ENCODE measurements at places on chromosomes 7 and 10. TPM values are rescaled to one million over a fixed set of nuclear protein-coding genes. Genes with fewer than 3 reads are reported as not detected.

- no peak for DNase-seq
Measured at GRCh38 chr7:131124001-131124629, 203.6 kb upstream of the MKLN1 start.

DNA sequence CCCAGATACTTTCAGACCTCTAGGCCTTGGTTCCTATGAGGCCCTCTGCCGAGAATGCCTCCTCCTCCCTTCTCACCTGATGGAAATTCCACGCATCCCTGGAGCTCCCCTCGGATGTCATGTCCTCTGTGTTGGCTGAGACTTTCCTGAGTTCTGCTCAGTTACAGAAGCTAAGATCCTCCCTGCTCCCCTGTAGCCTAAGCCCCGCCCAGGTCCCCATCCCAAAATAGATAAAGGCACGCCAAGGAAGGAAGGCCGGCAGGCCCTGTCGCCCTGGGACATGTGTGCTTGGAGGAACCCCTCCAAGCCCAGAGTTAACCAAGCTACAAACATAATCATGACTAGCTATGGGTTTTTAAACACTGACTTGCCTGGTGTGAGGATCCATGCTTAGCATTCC lies 123.5 kb downstream of the SORBS1 start:
- no peak for DNase-seq

GRCh38 chr7:72444026-72444776 lies 32.1 kb upstream of the CALN1 start:
- DNase-seq: no peak

- no peak for DNase-seq
Measured at GRCh38 chr7:100098913-100099312, 2.3 kb downstream of the MCM7 start.

DNA sequence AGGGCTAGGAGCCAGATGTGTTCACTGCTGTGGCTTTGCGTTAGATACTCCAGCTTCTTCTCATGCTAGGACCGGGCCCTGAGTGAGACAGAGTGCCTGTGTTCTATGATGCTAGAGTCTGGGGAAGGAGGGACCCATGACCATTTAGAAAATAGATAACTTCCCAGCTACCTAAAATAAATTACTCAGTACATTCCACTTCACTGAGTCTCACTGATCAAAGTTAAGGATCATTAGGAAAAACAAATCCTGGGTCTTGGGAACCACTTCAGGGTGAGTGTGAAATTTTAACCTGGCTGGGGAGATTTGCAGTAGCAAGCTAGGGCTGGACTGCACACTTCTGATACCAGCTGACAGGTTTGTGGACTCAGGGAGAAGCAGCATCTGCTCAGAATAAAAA lies 138.1 kb downstream of the EMX2 start:
- no peak for DNase-seq

GRCh38 chr7:85770332-85770731 lies 583.5 kb upstream of the SEMA3D start:
- no peak for DNase-seq

Gene SPDYE9
- total RNA-seq: not detected

Gene OR2AE1
- total RNA-seq: not detected

DNA sequence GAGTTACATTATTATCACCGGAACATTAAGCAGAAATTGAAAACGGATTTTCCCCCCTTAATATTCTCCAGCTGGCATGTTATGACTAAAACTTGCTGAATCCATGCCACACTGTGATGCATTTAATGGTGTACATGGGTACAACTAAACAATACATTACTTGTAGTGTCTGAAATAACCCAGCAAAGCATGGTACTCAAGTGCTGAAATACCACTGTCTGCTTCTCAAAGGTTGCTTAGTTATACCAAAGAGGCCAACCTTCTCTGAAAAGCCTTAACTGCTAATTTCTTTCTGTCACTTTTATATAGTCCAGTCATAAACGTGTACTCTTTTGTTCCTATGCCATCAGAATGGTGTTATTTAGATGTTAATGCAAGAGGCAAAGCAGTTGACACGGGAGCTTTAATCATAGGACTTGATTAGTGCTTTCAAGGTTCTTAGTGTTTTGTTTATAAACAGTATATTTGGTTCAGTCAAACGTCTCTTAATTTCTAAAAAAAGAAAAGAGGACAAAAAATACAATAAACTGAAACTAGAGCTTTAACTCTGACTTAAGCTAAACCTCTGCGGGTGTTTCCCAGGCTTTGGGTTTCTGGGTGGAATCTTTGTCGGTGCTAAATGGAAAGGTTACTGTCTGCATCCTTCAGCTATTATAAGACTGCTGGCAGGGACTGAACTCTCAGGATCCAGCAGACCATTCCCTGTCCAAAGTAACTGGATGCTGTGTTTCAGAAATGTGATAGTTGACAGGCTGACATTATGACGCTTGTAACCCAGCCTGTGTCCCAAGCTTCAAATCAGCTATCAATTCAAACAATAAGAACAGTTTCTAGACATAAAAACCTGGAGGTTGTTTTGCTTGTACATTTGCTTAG lies 202.6 kb downstream of the PPP1R3A start:
- DNase-seq: no peak

GRCh38 chr7:96718107-96719003 lies 8.7 kb upstream of the SEM1 start:
- DNase-seq: no peak

Gene SCRN1
- 79.4 TPM for total RNA-seq

Gene BAIAP2L1
- total RNA-seq: 2.1 TPM

DNA sequence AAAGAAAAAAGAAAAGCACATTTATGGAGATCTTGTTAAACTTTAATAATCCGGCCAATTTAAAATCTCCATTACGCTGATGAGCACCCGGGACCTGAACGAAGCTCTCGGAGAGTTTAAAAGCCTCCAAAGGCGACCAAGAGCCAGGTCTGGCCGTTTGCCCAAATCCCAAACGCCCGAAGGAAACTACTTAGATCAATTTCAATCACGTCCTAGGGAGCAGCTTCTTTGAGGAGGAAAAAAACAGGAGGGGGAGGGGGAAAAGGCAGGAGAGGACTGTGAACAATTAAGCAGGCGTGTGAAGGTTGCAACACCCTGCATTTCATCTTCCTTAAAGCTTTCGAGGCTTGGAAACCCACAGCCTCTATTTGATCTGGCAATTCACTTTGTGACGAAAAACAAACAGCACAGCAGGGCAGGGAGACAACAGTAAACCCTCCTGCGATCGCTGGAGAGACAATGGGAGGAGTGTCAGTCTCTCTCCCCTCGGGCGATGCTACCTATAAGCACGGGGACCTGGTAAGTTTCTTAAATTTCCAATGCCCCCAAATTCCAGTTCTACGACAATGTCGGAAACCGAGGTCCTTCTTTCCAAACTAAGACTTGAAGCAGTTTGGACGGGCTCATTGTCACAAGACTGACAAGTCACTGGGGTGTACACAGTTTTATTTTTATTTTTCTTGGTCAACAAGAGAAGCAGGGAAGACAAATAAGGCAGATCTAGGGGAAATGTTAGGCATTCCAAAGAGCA lies 1.2 kb downstream of the KLF6 start:
- no peak for DNase-seq

DNA sequence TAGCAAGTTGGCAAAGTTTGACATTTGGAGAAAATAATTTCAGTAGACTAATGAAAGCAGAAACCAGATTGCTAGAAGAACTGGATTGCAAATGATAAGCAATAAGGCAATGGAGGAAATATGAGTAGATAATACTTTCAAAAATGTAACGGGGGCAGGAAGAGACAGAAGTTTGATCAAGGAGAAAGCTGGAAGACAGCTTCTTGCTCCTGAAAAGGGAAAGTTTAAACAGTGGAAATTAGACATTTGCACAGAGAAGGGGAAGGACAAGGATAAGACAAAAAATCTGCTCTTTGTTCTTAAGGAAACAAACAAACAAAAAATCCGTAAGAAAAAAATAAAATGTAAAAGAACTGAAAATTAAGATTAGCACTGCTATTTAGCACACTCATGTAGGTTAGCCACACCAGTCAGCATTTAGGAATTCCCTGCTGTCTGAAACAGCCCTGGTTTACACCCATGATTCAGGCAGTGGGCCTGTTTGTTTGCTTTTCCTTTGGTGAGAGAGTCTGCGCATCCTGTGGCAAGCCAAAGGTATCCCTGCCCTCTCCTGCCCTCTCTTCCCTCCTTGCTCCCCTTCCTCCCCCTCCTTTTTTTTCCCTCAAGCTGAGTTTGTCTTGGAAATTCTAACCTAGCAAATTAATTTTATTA lies 104.3 kb upstream of the CAV2 start:
- DNase-seq: no peak

GRCh38 chr10:66746246-66746645 lies 179.6 kb upstream of the LRRTM3 start:
- DNase-seq: no peak

DNA sequence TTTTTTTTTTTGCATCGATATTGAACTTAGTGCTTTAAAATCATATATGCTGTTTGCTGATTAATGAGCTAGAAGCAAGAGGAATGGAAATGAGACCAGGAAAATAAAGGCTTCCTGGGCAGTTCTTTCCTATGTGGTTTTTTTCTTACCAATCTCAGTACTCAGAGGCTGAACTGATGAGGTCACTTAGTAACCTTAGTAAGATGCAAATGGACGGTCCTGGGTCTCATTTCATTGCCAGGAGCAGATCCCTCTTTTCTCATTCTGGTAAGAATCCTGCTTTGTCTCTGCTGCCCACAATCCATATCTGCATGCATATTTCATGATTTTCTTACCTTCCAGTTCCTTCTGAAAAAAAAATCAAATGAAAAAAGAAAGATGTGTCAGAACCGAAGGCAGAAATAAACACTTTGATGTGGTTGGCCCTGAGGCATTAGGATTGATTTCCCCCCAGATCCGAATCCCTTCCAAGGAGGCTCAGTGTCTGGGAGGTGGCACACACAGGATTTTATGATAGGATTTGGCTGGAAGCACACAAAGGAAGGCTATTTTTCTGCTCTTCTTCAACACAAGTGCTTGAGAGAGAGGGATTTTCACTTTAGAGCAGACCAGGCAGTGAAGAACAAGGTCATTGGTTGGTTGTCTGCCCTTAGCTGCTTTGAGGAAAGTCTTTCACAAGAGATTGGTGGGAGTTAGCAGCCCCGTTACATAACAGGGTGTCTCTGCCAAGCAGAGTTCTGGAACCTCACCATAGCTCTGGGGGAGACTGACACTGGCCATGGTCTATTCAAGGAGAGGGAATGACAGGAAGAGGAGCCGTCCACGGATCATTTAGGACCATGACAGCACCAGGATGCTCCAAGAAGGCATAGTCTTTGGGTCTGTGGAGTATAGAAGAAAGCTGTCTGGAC lies 150.0 kb downstream of the CAMK1D start:
- DNase-seq: no peak

DNA sequence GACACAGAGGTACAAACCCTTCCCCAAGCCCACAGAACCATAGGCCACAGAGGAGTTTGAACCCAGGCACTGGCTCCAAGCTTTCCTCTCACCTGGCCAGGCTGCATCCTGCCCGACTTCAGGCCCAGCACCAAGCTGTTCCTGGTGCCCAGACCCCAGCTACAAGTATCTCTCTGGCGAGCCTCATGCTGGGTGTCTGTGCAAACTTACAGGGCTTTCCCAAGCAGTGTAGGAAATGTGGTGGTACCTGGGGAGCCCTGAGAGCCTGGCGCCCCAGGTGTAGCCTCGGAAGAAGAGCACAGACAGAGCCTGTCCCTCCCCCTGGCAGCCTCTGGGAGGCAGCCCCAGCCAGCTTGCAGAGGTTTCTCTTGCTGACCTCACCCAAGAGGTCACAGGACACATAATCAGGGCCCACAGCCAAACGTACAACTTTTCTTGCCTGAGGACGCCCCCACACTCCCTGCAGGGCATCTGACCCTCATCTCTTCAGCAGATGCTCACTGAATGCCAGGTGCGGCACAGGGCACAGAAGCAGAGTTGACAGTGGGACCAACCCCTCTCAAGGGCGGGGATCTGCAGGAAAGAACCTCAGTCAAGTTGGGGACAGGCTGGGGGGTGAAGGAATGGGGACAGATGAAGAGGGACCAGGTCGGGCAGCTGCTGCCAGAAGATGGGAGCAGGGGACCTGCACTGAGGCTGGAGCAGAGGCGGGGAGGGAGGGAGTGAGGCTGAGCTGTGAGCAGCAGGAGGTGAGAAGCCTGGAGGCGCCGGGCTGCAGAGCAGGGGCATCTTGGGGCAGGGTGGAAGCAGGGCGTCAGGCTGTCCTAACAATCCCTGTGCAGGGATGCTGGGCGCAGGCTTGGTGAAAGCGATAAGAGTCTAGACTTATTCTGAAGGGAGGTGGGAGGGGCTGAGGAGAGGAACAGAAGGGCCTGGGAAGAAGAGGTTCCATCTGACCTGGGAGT lies 16.3 kb upstream of the MYL7 start:
- no peak for DNase-seq

DNA sequence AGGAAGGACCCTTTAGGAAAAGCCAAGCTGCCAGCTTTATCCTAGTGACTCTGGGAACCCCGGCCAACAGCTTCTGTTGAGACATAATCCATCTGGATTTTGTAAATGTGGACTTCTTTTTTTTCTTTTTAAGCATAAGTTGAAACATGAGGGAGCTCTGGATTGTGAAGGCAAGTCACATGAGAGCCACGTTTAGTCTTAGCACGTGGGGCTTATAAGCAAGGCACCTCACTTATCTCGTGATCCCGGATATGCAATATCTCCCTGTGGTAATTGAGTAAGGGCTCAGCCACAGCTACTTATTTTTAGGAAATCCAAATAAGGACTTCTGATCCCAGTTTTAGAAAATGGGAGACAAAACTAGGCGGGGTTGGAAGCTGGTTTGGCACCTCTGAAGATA lies 111.2 kb upstream of the PTN start:
- DNase-seq: no peak

GRCh38 chr10:96706331-96706853 lies 13.9 kb downstream of the PIK3AP1 start:
- no peak for DNase-seq

- DNase-seq: no peak
Measured at GRCh38 chr10:14486777-14487487, 156.2 kb upstream of the FRMD4A start.

GRCh38 chr10:45355494-45355893 lies 18.5 kb upstream of the ALOX5 start:
- no peak for DNase-seq

Gene ETV1
- total RNA-seq: 89.4 TPM

DNA sequence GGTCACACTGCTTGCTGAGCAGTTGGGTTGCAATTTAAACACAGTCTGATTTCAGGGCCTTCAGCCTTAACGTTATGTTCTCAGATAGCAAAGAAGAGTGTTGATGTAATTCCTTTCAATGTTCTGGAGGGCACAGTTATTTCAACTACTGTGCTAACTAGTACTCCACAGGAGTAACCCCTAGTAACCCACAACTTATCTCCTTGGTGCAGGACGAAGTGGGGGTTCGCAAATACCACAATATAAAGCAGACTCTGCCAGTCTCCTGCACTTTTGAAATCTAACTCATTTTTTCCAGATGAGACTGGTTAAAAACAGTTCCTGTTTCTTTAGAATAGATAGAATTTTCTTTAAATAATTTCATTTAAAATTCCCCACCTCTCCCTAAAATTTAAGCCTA lies 47.1 kb upstream of the NCAPG2 start:
- DNase-seq: no peak

GRCh38 chr7:26513948-26514347 lies 222.3 kb downstream of the SNX10 start:
- DNase-seq: no peak

- DNase-seq: no peak
Measured at GRCh38 chr10:1661416-1661815, 75.9 kb downstream of the ADARB2 start.

Gene PTPRN2
- total RNA-seq: 32.2 TPM

Gene CYP3A7
- not detected for total RNA-seq

Gene CLDN4
- 0.47 TPM for total RNA-seq

Gene SH2B2
- total RNA-seq: 16.4 TPM

- DNase-seq: no peak
Measured at GRCh38 chr10:116044801-116045248, 228.2 kb downstream of the GFRA1 start.

Gene LBX1
- 1.0 TPM for total RNA-seq

- DNase-seq: no peak
Measured at GRCh38 chr7:128876978-128877755, 14.5 kb downstream of the ATP6V1F start.

Gene SPDYE5
- not detected for total RNA-seq
